ENCODE measurements at places on chromosomes 2 and 18. TPM values are rescaled to one million over a fixed set of nuclear protein-coding genes. Genes with fewer than 3 reads are reported as not detected.

The HRH4 gene
- 0.54 TPM for total RNA-seq

The GREB1L gene
- 1.2 TPM for total RNA-seq

The TWSG1 gene
- 30.0 TPM for total RNA-seq

The HOXD12 gene
- not detected for total RNA-seq

The SNX17 gene
- total RNA-seq = 129 TPM

The CAVIN2 gene
- total RNA-seq = 160 TPM

The LCT gene
- 0.06 TPM for total RNA-seq

The G6PC2 gene
- 0.37 TPM for total RNA-seq

The RAB6D gene
- not detected for total RNA-seq

Measured in lung (tissue), 17 donors.